ENCODE measurements at places on chromosomes 2 and 18.
A peak's percentile ranks its signal among the peaks of the same experiment; 100 is the strongest.

DNA sequence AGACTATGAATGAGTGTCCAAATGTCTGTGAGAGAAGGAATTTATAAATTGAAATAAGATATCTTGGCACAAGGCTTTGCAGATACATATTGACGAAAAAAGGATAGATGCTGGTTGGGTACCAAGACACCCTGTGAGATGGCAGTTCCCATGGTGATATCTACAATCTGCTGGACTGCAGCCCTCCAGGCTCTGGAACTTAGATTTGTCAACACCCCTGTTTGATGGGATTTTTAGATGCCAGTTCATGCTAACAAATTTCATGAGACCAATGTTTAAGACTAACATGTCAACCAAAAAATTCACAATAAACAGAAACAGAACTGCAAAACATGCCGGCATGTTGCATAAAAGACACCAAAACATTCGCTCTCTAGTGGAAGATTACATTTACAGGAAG lies 400.3 kb upstream of the CNTNAP5 start:
- no peak for DNase-seq

- DNase-seq: no peak
These were observed 151.8 kb upstream of the SERPINE2 start for GRCh38 chr2:224190936-224191270.

- peak; percentile 16 for DNase-seq
These were observed 3.6 kb upstream of the CAPG start for GRCh38 chr2:85413592-85414420.

DNA sequence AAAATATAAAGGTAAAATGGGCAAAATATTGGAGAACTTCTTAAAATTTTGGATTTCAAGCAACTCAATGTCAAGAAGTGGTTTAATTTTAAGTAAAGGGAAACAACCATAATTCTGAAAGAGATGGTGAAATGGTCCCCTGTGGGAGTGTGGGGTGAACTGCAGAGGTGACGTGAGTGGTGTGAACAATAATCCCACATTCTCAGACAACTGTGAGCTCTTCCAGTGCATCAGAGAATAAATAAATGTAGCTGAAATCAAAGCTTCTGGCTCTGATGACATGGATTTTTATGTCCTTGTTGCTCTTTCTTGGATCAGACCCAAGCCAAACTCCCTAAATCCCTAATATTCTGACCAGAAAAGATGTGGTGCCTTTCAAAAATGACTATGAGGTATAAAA lies 672.7 kb downstream of the ZEB2 start:
- no peak for DNase-seq

GRCh38 chr2:64808092-64808491 lies 154.4 kb upstream of the SERTAD2 start:
- DNase-seq: no peak

DNA sequence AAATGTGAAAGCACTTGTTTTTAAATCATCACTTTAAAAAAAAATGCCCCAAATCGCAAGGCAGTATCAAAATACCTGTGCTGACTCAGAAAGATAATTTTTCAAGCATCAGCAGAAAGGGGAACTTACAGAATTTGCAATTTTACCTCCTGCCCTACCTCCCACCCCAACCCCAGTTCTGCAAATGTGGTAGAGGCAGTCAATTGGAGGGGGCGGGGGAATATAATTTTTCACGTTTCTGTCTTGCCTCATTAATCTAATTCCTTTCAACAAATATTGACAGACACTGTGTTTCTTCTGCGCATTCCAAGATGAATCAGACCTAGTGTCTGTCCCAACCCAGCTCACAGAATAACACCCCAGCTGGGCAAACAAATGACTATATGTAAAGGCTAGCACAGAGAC lies 76.8 kb downstream of the ALPK2 start:
- no peak for DNase-seq

DNA sequence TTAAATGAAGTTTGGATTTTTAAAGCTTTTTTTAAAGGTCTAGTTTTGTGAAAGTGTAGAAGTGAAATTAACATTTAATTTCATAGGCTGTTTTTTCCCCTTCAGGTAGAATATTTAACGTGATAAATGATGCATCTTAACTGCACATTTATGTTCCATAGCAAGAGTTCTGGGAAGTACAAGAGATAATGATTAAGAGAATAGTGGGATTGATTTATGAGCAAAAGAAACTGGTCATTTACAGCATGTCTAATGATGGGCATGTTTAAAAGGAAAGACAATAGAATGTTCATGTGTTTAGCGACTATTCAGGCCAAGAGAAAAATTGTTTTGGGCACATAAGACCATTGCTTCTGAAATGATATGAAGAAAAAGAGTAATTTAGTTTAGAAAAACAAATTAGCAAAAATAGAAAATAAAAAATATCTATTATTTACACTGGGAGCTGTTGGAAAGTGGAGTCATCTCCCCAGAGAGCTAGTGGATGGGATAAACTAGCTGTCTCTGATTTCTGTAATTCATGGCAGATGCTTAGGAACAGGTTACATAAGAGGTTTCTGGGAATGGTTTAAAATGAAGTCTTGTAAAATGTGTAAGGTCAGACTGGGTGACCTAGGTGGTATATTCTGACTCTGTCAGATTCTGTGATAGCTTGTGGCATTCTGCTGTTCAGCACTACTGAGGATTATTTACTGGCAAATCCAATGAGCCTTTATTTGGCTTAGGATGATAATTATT lies 60.7 kb downstream of the WDR7 start:
- DNase-seq: no peak

DNA sequence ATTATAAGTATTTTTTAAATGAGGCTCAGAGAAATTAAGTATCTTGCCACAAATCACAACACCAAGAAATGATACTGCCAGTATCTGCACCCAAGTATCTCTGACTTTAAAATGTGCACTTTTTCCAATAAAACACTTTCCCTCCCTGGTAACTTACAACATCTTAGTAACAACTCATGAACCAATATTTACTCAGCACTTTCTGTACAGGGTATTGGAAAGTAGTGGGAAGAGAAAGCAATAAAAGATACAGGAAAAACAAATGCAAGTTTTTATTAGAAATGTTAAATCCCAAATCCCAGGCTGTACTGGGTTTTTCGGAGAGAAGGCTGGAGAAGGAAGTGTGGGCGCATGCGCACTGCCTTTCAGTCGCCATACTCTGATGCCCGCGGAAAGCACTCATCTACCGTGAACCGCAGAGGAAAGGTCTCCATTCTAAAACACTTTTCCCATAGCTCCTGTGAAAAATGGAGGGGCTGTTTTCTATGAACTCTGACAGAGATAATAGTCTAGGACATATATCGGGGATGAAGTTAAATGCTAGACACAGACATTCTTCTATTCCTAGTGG lies 52.1 kb downstream of the L3MBTL4 start:
- DNase-seq: no peak

DNA sequence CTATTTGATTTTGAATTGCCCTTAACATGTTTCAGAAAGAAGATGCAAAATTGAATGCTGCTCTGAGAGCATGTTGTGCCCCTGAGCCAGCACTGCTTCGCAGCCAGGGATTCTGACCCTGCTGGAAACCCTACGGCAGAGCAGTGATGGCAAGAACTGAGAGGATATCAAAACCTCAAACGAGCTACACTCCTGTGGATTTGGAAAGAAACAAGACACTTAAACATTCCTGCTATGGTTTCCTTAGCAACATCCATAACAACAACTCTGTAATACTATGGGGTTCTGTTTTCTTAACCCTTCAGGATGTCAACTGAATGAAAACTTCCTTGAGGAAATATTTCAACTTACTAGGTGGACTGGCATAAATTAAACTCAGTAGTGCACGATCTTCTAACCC lies 649.1 kb downstream of the NYAP2 start:
- DNase-seq: no peak

DNA sequence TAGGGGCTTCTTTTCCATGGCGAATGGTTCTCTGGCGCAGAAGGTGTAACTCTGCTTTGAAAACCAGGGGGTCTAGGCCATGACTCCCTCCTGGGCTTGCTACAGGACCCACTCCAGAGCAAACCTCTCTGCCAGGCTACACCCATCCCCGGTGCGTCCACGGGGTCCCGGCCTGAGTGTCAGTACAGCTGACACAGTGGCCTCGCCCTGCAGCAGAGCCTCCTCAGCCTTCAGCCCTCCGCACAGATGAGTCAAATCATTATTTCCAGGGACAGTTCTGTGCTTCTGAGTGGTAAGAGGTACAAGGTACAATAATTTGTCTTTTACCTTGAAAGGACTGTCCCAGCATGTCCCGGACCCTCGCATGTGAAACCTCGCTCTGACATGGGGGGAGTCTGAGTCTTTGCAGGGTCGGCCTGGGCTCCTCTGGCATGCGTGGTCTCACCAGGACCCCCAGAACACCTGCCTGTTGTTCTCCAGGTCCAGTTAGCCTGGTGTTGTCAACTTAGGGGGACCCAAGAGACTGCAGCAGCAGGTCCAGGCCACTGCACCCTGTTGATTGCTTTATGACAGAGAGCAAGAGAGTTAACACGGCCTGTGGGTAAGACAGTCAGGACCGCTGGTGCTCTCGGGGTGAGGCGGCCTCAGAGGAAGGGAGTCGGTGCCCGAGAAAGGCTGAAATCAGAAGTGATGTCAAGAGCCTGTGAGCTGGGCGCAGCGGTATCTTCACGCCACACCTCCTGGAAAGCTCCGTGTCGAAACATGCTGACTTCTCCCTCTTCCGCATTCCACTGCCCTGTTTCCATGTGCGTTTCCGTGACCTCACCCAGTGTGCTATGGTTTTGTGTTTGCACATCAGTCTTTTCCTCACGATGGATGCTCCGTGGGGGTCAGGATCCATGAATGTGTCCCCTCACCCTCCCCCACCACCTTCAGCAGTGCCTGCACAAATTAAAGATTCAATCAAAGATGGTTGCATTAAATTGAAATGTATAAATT lies 340.1 kb downstream of the EIPR1 start:
- no peak for DNase-seq

DNA sequence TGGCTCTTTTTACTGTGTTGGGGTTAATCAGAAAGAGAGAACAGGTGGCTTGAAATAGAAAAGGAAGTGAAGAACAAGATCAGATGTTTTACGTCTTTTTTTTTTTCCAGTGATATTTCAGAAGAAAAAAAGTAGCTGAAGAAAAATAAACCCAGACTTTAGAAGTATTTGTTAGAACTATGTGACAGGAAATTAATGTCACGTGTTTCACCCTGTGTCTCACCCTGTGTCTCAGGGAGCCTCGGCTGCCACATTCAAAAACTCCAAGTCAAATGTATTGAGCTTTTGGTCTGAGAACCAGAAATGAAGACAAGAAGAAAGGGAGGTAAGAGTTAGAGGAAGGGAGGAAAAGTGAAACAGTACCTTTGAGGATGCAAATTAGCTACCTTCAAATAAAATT lies 38.0 kb downstream of the AKAIN1 start:
- DNase-seq: no peak

GRCh38 chr2:109187711-109188495 lies 58.9 kb downstream of the SH3RF3 start:
- no peak for DNase-seq

- no peak for DNase-seq
These were observed 1.2 kb downstream of the ANKMY1 start for GRCh38 chr2:240556553-240557100.

- no peak for DNase-seq
These were observed 70.5 kb upstream of the ZNF516 start for GRCh38 chr18:76565238-76566173.

DNA sequence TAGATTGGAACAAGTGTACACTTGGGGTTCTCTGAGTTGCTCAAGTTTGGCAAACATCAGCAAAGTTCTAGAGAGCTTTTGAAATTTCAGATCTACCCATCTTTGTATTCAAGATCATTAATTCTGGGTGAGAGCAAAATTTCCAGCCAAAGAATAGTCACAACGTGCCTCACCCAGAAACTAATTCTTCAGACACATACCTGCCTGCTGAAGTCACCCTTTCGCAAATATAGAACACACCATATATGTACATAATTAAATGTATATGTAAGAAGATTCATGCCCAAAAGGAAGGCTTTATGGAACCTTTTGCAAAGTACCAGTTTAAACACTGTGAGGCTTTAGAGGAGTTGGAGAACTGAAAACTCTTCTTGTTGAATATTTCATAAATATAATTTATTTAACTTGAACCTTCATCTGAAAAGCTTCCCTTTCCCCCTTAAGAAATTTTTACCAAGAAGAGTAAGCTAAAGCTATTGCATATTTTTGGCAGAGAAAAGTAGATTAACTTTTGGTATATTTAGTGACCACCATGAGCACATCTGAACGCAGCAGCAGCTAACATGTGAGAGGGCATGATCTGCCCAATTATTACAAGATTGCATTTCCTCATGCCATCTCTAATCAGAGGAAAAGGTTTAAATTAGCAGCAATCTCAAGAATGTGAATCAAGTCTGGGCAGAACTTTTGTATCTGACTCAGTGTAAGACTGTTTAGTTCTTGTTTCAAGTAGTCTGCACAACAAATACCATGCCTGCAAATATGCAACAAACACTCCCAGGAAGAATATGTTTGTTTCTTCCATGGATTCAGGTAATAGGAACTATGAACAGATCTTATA lies 8.2 kb downstream of the RND3 start:
- no peak for DNase-seq

DNA sequence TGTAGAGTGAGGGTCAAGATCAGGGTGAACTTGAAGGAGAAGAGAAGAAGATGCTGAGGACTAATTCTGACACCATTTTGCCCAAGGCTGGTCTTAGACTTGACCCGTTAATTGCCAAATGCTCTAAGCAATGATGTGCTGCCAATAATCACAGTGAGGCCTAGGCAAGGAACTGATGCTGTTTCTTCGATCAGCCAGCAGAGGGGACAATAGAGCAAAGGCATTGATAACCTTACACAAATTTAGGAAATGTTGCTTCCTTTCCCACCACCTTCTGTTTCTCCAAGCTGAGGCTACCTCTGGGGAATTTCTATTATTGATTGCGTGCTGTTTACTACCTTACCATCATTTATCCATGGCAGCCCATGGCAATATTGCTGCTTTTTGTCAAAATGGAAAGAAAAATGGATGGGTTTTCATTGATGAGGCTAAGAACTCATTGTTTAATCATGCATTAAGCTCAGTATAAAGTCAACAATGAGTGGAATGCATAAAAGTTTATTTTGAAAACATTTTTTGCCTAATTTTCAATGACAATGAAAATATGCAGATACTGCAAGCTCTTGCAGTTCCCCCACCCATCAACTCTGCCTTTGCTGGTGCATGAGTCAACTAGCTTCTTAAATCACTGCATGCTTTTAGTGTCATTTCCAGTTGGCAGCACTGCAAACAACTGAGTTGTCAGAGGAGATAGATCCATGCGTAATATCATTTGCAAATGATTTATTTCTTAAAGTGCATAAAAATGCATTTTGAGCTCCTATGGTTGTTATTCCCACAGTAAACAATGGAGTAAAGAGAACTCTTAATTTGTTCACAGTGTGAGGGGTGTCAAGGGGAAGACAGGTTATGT lies 116.4 kb upstream of the NYAP2 start:
- no peak for DNase-seq

GRCh38 chr18:10856132-10856531 lies 293.2 kb downstream of the PIEZO2 start:
- DNase-seq: no peak

DNA sequence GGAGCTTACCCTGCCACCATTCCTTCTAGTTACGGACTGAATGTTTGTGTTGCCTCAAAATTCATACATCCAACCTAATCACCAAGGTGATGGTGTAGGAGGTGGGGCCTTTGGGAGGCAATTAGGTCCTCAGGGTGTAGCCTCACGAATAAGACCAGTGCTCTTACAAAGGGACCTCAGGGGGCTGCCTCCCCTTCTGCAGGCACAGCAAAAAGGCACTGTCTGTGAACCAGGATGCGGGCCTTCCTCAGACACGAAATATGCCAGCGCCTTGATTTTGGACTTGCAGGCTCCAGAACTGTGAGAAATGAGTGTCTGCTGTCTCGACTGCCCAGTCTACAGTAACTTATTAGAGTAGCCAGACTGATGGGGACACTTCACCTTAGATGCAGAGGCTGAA lies 150.4 kb upstream of the HDAC4 start:
- DNase-seq: no peak

Data from activated gamma-delta T cell (primary cell).